ENCODE measurements at places on chromosomes 7 and 10.
A peak's percentile ranks its signal among the peaks of the same experiment; 100 is the strongest.

DNA sequence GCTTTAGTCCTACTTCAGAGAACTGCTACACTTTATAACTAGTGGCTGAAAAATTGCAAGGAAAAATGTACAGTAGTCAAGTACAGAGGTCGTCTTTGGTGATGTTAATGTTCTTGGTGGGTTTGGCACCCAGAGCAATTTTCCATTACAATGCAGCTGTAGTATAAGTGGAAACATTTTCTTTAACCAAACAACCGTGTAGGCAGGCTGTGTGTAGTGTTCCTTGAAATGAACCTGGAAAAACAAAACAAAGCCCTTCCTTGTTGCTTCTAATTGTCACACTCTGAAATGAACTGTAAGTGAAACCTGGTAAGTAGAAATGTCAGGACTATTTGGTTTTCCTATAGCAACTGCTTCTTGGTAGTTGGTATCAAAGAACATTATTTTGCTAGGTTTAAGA, 256.9 kb downstream of the MDFIC start:
- DNase-seq: peak; percentile 83

DNA sequence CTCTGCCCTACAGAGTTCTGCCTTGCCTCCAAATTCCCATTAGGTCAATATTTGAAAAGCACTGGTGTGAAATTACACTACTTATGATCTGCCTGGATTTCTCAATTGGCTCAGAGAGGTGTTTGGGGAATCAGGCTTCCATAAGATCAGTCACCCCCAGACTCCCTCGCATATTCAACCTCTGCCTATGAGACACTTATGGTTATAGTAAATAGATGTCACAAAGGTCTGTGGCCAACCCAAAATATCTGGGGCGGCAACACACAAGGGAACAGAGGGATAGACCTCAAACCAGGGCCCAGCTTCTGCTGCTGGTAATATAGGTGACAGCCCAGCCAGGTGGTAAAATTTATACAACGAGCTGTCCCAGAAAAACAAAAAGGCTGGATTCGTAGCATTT, 376.7 kb upstream of the ZMIZ1 start:
- DNase-seq: no peak

DNA sequence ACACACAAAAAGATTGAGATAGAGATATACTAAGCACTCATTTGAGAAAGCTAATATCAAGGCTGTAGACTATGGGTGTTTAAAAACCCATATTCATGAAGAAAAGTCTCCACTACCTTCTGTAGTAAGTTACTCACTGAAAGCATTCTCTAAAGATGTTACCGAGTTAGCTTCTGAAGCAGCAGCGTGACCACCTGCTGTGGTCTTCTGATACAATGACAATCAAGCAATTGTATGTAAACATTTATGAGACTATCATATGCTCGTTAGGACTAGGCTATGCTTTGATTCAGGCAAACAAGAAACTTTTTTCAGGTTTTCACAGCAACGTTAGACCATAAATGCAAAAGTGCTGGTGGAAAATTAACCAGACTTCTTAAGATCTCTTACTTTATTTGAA, 11.2 kb downstream of the RHOBTB1 start:
- DNase-seq: no peak

DNA sequence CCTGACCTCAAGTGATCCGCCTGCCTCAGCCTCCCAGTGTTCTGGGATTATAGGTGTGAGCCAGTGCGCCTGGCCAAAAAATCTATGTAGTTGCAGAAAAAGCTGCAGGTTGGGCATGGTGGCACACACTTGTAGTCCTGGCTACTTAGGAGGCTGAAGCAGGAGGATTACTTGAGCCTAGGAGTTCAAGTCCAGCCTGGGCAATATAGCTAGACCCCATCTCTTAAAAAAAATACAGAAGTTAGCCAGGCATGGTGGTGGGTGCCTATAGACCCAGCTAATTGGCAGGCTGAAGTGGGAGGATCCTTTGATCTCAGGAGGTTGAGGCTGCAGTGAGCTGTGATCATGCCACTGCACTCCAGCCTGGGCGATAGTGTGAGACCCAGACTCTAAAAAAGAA, 24.8 kb upstream of the CAMK1D start:
- no peak for DNase-seq

DNA sequence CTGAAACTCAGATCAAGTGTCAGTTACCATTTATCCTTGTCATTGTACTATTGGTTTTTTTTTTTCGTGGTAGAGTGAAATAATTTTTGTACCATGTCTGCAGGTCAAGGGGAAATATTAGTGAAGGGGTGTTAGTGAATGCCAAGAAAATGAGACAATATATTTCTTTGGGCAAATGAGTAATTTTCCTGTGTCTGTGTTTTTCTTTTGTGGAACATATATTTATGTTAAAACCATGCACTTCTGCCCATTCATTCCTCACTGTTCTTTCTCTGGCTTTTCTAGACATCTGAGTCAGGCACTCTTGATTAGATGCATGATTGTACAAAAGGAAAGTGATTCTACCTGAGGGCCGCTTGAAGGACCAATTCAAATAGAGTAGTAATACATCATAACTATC, 161.6 kb downstream of the BICC1 start:
- DNase-seq: peak; percentile 25

DNA sequence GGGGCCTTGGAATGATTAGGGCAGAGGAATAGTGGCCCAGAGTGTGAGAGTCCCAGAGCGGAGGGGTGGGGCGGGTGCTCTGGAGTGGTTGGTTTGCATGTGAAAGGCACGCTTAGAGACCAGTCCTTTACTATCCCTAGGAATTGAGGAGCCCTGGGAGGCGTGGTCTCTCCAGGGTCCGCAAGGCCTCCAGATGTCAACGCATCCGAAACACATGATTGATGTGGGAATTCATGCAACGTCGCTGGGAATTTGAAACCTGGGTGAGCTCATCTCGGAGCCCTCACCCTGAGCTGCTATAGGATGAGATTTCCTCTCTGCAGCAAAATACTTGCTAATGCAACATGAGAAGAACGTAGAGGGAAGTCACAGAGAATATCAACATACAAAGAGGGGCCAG, 51.2 kb downstream of the NPTX2 start:
- no peak for DNase-seq

GRCh38 chr7:142718313-142718712, 31.0 kb upstream of the PRSS1 start:
- no peak for DNase-seq

DNA sequence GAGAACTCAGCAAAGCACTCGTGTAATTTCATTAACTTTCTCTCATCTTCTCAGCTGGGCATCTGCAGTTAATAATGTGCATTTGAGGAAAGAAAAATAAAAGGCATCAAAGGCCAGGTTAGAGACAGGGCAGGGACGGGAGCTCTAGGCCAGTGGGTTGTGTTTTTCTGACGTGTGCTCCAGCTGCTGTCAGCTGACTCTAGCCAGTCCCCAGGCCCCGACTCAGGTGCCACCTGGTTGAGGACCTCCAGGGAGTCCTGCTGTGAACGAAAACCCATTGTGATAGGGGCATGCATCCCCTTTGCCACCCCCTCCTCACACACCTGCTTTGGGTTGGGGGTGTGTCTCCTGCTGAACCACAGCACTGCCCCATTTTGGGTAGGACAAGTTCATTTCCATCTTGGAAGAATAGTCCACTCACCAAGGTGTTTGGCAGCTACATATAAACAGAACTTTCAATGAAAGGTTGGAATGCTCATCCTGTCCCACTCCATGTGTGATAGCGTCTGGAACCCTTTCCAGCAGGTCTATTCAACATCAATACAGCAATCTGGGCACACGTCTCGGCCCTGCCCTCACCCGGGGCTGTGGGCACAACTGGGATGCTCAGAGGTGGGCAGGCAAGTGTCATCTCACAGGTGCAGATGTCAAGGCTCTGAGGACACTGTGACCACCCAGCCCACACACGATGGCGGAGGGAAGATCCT, 146.1 kb upstream of the FAM20C start:
- DNase-seq: no peak

GRCh38 chr7:138092486-138093028, 16.3 kb downstream of the AKR1D1 start:
- no peak for DNase-seq

DNA sequence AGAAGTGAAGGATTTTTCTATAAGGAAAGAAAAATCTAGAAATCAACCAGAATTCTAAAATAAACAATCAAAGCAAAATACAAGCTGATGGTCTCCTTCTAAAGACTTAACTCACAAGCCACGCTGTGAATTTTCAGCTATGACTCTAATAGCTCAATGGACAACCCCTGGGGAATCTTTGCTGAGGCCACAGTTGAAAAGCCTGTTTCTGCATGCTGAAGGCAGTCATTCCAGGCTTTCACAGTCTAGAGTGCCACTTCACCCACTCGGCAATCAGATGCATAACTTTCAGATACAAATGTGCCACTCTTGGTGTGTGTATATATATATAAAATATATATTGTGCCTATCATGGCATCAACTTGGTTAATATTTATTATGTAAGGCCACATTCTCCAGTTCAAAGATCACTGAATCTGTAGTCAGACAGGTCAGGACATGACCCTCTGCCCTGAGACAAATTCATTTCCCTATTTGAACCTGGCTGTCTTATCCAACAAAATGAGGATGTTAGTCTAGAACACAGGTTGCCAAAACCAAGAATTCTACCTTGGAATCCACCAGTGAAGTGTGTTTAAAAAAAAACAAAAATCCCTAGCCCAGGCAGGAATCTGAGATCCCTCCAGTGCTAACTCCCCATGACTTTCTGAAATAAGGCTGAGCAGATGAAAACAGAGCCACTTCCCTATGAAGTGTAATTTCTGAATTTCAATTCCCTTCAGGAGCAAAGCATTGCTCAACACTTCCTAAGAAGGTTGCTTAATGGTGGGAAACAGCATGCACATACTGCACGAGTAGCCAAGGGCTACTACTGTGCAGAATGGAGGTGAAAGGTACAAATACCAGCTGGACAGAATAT, 9.9 kb downstream of the LIPA start:
- no peak for DNase-seq

DNA sequence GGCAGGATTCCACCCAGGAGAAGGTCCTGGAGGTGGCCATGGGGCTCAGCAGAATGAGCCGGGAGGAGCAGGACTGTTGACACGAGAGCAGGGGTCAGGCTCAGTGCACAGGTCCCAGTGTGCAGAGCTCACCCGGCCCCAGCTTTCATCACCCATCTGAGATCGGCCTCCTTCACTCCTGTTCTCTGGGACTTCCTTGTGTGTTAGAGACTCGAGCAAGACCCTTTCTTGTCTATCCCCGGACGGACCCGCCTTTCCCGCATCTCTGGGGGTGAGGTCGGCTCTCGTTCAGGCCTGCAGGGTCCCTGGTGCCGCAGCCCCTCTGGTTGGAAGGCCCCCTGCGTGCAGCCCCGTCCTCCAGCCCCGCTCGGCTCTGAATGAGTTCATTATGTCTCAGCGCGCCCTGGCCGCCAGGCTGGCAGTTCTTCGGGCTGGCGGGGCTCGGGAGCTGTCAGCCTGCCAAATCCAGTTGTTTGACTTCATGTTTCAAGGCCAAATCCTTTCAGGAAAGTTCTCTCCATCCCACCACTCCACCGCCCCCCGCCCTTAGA, 127.9 kb downstream of the LHPP start:
- DNase-seq: peak; percentile 85

- no peak for DNase-seq
These were observed 96.4 kb downstream of the CHST15 start for GRCh38 chr10:123997013-123997412.

GRCh38 chr10:32446536-32447406, 831 bp downstream of the CCDC7 start:
- peak; percentile 44 for DNase-seq

- no peak for DNase-seq
These were observed 134.6 kb downstream of the ARHGAP22 start for GRCh38 chr10:48470115-48470892.

DNA sequence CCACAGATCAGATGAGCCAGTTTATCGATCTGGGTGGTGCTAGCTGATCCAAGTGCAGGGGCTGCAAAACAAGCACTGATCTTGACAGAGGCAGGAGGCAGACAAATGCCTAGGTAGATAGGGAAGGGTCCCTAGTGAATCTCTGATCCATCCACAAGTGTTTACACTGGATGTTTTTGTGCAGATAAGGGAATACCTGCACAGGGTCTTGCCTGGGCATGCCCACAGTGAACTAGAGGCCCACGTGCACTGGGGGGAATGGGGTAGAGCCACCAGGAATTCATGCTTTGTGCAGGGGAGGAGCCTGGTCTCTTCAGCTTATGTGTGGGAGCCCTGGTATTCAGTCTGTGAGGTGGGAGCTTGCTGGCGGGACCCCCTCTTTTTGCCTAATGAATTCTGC, 50.3 kb downstream of the SDHAF3 start:
- no peak for DNase-seq

DNA sequence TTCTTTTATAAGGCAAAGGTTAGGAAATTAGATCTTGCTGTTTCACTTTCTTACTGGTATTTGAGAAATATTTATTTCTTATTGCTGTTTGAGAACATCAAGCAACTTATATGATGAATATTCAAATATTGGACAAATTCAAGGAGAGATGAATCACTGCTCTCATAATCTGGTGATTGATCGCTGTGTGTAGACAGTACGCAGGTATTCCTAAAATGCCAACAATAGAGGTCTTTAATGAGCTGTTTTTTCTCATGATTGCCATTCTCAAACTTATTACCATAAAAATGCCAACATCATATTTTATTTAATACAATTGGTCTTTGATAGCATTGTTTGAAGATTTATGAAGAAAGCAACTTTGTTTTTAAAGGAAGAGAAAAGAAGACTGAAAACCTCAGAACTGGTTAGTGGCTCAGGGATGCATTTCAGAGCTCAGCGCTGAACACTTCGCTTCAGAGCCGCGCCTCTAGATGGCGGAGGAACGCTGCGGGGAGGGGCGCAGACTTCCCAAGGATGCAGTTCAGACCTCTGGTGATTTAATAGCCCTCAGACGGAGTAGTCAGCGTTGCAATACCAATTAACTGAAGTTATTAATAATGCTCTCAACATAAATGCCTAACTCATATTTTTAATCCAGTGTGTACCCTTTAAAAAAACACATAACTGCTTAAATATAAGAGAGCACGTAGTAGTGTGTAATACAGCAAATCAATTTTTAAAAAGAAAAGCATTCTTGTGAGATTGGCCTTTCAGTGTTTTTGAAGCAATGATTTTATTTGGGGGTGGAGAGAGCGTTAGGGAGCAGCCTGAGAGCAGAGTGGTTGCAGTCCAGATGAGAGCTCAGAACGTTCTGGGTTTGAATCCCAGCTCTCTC, 38.5 kb upstream of the STEAP4 start:
- DNase-seq: peak; percentile 72

- DNase-seq: no peak
These were observed 189.0 kb downstream of the TCF7L2 start for GRCh38 chr10:113138937-113139585.

DNA sequence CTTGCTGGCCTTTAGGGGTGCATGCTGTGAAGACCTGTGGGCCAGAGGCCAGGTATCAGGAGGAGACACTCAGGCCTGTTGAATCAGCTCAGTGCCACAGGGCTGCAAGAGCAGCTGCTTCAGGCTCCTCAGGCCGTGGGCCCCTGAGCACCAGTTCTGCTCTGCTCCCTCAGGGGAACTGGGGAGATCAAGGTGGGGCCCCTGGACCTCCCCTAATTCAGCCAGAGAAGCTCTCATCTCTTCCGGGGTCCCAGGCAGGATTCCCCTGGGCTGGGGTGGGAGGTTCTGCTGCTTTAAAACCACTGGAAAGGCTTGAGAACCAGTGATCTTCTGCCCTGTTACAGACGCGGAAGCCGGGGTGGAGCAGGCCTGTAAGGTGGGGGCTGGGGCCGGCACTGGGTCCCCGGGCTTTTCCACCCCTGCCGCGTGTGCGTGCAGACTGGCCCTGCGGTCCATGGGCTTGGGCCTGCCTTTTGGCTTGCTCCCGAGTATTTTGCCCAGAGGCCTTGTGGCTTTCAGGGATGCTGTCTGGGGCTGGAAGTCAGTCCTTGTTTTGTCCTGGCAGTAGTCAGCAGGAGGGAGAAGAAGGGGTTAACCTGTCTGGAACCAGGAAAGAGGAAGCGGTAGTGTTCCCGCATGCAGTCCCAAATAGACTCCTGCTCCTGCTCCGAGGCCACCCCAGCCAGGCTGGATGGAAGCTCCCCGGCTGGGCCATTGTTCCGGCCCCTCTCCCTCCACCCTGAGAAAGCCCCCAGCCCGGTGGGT, 74.3 kb downstream of the LHPP start:
- DNase-seq: no peak
